SIG-M5 (cell line): ENCODE measurements at places on chromosomes 2 and 18.

DNA sequence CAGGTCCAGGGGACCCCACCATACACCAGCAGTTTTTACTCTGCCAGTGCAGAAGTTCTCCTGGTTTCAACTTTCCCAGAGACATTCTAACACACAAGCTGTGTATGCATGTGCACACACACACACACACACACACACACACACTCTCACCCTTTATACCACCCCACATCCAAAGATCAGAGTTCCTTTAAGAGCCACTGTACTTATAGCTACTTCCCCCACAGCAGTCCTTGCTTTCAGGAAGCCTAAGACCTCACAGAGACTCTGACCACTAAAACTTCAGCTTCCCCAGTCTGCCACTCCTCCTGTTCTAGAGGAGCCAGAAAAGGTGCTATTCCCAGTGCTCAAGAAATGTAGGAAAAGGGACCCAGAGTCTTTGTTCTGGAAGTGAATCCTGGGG lies 107.8 kb downstream of the ZNF521 start:
- DNase-seq = no peak

GRCh38 chr2:196324211-196324610 lies 152.8 kb upstream of the STK17B start:
- no peak for DNase-seq

DNA sequence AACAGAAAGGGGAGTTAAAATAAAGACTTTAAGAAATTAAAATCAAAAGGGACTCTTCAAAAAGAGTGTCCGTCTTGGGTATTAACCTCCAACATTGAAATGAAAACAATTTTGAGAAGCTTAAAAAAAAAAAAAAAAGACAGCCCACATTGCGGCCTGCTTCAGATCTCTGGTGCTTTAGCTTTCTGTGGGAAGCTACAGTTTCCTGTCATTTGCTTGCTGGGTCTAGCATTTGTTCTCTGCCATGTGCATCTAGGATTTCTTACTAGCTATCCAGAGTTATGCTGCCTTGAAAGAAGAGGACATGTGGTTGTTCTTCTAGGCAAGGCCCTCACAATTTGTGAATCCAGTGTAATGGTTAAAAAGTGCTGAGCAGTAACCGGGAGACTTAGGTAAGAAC lies 375.3 kb downstream of the SLC4A3 start:
- DNase-seq = no peak

DNA sequence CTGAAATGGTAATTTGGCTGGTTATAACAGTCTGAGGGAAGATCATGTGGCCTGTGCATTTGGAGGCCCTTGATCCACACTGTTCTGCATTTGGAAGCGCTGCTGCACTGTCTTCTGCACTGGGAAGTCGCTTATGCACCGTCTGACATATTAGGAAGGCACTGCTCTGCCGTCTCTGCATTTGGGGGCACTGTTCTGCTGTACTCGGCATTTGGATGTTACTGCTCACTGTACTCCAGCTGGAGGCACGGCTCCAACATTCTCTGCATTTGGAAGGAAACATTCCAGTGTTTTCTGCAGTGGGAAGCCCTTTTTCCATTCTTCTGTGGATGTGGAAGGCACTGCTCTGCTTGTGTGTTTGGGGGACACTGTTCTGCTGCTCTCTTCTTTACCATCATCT lies 9.6 kb upstream of the PROM2 start:
- DNase-seq = no peak

- no peak for DNase-seq
Measured at GRCh38 chr2:159411460-159411859, 125.0 kb upstream of the WDSUB1 start.
